ENCODE measurements at places on chromosomes 1 and 21.

- DNase-seq = no peak
These were observed 92.6 kb upstream of the VAV3 start for GRCh38 chr1:108057541-108057940.

GRCh38 chr1:64061430-64062104 is 141.9 kb upstream of the UBE2U start:
- DNase-seq = no peak

GRCh38 chr21:35179990-35180540 is 131.0 kb upstream of the RUNX1 start:
- DNase-seq = peak; percentile 10

DNA sequence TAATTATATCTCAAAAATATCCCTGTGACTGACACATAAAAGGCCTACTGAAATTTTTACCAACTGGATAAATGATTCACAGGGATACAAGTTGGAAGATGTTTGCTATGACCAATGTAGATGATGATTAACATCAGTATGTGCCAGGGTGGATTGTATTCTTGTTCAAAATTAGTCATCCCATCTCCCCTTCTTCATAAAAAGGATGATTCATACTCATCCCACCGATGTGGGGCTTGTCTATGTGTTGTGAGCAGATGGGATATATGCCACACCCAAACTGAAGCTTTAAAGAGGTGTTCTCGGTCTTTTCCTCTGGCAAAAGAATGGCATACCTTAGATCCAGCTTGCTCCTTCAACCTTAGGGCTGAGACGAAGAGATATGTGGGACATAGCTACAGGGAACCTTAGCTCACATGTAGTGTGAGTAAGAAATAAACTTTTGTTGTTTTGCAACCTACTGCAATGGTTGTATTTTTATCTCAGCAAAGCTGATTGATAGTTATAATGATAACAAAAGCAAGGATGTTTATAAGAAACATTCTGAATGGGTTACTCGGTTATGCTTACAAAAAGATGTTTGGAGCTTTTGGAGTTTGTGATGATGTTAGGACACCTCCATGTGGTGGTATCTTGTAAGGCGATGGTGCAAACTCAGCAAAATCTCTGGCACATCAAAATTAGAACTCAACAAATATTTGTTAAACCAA is 29.4 kb downstream of the SPATA17 start:
- DNase-seq = no peak

DNA sequence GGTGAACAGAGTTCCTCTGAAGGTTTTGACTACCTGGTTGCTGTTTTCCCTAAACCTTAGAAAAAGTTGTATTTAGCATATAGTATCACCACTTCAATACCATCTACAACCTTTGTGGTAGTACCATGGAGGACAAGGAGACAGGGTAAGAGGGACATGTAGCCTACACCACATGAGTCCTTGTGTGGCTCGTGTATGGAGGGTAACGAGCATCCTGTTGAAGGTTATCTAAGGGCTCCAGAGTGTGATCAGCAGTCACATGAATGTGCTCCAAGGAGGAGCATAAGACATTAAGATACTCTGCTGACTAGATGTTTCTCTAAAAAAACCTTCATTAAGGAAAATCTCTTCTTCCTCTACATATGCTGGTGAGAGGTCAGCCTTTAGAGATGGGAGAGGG is 67.3 kb downstream of the VCAM1 start:
- DNase-seq = no peak

GRCh38 chr21:36657999-36658398 is 40.9 kb upstream of the SIM2 start:
- DNase-seq = no peak

DNA sequence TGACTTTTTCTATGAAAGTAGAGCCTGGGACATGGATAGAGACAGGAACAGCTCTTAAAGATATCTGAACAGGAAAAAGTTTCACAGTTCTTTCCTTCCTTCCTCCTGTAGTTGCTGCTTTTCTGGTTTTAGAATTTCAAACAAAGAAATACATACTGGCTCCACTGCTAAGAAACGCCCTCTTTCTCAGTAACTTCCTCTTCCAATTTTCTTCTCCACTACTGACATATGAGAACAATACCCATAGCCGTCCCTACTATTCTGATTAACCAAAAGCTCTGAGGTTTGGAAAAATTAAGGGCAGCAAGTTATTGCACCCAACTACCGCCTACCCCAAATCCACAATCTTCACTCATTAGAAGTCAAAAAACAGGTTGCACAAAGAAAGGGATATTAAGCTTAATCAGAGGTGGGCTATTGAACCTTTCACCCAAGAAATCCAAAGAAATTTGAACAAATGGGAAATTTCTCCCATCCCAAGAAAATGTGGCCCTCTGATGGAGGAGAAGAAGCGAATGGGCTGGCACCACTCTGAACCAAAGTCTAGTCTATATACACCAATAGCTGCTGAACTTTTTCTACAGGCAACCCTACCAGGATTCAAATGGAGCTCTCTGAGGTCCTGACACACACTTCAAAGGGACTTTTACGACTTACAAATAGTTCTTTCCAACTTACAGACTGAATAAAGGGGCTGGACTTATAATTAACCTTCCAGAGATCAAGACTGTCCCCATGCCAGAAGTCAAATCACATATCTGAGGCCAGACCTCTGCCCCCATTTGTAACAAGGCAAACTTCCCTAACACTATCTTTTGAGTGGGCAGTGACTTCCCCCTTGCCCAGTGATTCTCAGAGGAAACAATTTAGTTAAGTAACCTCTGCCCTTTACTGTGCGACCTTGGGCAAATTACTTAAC is 1.7 kb downstream of the WASF2 start:
- no peak for DNase-seq

DNA sequence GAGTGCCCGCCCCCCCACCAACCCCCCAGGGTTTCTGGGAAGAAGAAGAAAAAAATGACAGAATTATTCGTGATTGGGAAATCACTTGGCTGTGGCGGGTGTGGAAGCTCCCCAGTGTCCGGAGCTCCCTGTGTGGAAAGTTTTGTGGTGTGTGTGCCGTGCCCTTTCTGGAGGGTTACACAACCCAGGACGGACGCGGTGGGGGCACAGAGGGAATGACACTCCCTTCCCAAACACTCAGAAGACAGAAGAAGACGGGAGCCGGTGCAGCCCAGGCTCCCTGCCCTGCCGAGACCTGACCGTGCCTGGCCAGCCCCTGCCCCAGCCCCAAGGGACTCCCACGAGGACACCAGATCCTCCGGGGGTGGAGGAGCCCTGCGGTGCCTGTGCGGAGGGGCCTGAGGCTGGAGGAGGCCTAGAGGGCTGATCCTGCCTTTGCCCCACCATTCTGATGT is 33.0 kb upstream of the ADARB1 start:
- no peak for DNase-seq

DNA sequence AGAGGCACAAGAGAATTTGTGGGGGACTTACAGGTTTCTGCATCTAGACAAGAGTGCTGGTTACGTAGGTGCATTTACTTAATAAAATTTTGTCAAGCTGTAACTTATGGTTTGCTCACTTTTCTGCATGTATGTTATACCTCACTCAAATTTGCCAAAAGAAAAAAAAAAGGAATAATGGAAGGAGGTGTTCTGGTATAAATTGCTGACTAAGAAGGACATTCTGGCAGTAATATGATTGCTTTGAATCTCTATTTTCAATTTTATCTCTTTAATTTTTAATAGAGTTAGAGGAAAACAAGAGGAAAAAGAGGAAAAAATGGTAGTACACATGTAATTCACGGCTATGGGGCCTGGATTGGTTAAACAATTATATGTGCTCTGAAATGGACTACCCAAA is 119.5 kb downstream of the DUSP10 start:
- no peak for DNase-seq

- DNase-seq = no peak
These were observed 35.9 kb upstream of the CCDC27 start for GRCh38 chr1:3716351-3716750.
